ENCODE measurements at places on chromosomes 5 and 9. TPM values are rescaled to one million over a fixed set of nuclear protein-coding genes. Genes with fewer than 3 reads are reported as not detected.

Gene CCNI2
- total RNA-seq = 0.17 TPM

- DNase-seq = no peak
Measured at GRCh38 chr9:94649100-94649819, 9.9 kb upstream of the FBP1 start.

Gene CTSV
- total RNA-seq = 0.17 TPM

Gene CLIC3
- total RNA-seq = 0.33 TPM

DNA sequence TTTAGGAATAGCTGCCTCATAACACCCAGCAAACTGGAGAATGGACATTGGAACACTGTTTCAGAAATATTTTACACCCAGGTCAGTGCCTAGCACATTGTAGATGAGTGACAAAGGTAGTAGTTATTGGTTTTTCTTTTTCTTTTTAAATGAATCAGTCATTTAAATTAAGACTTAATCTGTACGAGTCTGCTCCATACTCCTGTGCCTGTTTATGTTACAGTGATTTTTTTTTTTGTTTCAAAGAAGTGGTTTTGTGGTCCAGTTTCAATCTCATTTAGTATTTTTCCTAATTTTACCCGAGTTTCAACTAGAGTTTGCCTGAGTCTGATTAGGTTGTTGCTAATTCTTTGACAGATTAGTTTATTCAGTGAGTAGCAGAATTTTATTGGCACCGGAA, 16.2 kb downstream of the LMNB1 start:
- DNase-seq = no peak

- DNase-seq = no peak
Measured at GRCh38 chr5:66169534-66169933, 25.4 kb downstream of the SREK1 start.

Gene GDA
- total RNA-seq = 0.37 TPM

GRCh38 chr5:173318881-173319620, 9.2 kb downstream of the STC2 start:
- DNase-seq = no peak

Gene TNFSF8
- total RNA-seq = 0.28 TPM

Gene HNRNPK
- total RNA-seq = 281 TPM

Gene MYMK
- not detected for total RNA-seq

DNA sequence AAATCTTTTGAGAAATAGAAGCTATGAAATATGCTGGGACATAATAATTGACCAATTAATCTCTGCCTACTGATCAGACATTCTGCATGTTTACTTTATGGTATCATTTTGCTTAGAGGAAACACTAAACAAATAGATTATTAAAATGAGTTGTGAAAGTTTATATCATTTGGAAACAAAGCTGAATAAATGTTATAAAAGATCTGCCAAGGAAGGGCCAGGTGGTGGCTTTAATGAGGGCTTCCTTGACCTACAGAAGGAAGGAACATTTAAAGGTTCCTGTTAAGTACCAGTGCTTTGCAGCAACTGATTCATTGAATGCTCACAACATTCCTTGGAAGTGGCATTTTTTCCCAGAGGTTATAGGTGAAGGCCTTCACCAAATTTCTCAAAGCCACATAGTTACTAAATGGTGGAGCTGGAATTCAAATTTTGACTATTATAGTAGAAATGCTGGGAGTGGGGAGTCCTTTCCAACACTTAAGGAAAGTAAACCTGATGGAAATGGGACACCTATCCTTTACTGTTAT, 250.7 kb downstream of the GABRB2 start:
- no peak for DNase-seq
